ENCODE measurements at places on chromosomes 7 and 10. TPM values are rescaled to one million over a fixed set of nuclear protein-coding genes. Genes with fewer than 3 reads are reported as not detected.

Gene TCAF2
- 2.3 TPM for total RNA-seq

Gene ANK3
- total RNA-seq = 318 TPM

Gene CALML3
- total RNA-seq = not detected

Gene ADIRF
- 63.9 TPM for total RNA-seq

Gene HOXA6
- total RNA-seq = 20.5 TPM

Gene POLR2J2
- total RNA-seq = 4.1 TPM

Gene TDRD1
- 1.1 TPM for total RNA-seq

Gene CADPS2
- total RNA-seq = 40.5 TPM

Gene SKIDA1
- 4.7 TPM for total RNA-seq

Gene CPED1
- 34.1 TPM for total RNA-seq

Gene TMEM213
- total RNA-seq = not detected

Gene IFIT2
- total RNA-seq = 16.3 TPM

Gene SPDYE11
- 0.10 TPM for total RNA-seq

Gene KAZALD1
- 10.0 TPM for total RNA-seq

Gene HYAL4
- not detected for total RNA-seq

Gene C7orf25
- total RNA-seq = 5.8 TPM

Gene IRF5
- total RNA-seq = 5.0 TPM

Gene UTF1
- total RNA-seq = not detected

Gene SUN3
- total RNA-seq = not detected

Gene EXOC6
- 22.8 TPM for total RNA-seq

Gene MUC3A
- 0.17 TPM for total RNA-seq

Gene RAPGEF5
- 121 TPM for total RNA-seq
